NCI-H526 (cell line): ENCODE measurements at places on chromosomes 4 and X.

DNA sequence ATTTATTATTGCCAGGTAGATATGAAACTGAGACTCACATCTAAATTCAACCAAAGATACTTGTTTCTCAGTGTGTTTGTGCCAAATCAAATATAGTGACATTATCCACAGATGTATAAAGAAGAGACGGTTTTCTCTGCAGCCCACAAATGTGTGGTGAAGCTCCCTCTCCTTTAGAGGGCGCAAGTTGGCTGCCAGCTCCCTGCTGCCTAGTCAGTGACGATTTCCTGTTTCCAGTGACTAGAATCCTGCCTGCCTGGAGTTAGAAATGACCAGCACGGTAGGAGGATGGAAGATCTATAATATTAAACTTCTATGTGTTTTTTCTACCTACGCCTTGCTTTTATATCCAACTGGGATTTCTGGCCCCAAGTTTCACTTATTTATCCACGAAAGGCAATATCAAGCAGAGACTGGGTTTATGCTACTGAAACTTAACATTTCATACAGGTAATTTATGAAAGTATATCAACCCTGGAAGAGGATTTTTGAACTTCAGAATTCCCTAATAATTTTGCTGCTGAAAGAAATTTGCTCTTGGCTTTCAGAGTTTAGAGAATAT lies 1793.7 kb upstream of the TENM3 start:
- peak; percentile 37 for DNase-seq

- DNase-seq, result peak; percentile 64
These were observed 957 bp downstream of the TIMM17B start for GRCh38 chrX:48896611-48897011.

DNA sequence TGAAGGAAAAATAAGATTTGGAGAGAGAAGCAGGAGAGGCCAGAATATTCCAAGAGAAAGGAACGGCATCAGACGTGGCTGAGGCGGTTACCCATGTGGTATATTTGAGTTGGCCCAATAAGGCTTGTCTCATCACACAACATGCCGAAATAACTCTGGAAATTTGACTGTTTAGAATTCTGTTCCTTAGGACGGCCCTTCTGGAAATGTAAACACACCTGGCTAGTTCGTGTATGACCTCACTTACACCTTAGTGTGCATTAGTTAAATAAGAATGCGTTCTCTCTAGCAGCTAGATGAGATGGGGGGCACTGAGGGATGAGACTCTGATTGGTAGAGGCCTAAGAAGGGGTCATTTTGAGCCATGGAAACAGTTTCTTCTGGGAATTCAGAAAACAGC lies 33.2 kb upstream of the PLAC1 start:
- DNase-seq, result no peak

- no peak for DNase-seq
These were observed 113.2 kb downstream of the CRLF2 start for GRCh38 chrX:1099146-1099770.

GRCh38 chr4:24914460-24914859 lies 1.6 kb upstream of the CCDC149 start:
- no peak for DNase-seq

DNA sequence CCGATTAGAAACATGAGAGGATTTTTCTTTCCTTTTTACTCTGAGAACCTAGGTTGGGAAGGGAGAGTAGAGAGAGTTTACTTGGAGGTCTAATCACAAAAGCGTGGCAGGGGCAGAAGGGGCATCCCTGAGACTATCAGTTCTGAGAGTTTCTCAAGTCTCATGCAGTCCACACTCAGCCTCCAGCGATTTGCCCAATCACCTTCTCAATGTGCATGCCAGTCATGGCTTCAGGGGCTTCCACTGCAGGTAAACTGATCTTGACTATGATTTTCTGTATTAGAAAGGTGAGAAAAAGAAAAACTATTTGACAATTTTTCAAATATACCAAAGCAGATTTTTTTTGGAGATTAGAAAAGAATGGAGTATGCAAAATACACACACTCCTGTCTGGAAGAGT lies 617.1 kb upstream of the ZFP42 start:
- DNase-seq, result no peak

GRCh38 chrX:13373027-13373426 lies 53.2 kb upstream of the ATXN3L start:
- DNase-seq, result no peak

DNA sequence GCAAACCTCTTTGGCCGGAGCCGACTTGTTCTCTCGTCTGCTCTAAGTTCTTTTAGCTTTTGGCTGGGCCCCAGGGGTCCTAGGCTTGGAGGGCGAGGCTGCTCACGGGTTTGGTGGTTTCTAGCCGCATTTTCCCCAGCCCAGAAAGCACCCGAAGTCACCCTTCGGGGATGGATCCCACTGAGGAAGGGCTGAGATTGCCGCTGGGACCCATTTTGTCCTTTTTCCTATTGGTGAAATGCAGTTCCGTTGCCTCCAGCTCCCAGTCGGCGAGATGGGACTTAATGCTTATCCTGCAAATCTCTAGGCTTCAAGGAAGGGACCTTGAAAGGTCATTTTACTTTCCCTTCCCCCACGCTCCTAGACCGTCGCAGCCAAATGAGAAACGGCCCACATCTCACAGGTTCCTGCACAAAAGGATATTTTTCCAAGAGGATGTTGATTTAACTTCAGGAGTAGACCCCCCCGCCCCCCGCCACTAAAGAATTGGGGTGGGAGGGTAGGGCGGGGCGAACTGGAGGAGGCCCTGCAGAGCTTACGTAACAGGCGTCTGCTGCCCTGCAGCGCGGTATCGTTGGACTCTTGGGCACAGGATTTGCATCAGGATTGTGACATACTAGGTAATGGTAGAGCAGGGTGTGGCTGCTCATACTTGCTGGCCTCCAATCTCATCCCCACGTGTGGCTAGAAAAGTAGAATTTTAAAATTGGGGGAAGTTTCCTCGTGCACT lies 564 bp downstream of the PGK1 start:
- DNase-seq, result peak; percentile 65

GRCh38 chr4:65865489-65865888 lies 195.2 kb upstream of the EPHA5 start:
- DNase-seq, result peak; percentile 40

- no peak for DNase-seq
These were observed 8.0 kb upstream of the VAMP7 start for GRCh38 chrX:155873188-155873587.

GRCh38 chr4:168524006-168524405 lies 27.2 kb downstream of the PALLD start:
- no peak for DNase-seq

DNA sequence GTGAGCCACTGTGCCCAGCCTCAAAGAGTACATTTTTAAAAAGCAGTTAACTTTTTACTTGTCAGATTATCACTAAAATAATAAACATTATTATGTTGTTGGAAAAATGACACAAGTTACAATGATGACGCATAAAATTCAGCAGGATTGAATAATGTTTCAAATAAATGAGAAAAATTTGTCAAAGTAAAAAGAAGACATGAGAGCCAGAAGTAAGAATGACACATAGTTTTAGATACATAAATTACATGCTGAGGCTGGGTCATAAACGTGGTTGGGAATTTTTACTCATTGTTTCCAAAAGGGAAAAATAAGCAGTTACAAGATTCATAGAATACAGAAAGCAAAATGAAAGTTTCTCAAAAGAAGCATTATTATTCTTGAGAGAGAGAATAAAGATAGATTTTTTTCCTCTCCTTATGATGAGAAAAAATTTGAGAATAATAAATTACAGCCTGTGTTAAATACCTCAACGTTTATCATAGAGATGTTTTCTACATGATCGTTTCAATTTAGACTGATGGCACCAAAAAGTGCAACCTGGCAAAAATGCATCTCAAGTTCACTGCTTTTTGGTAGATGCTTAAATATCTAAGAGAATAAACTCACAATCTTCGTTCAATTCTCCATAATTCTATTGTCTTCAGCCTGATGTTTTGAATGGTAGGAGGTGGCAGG lies 40.4 kb downstream of the GUCY1B1 start:
- DNase-seq, result no peak

DNA sequence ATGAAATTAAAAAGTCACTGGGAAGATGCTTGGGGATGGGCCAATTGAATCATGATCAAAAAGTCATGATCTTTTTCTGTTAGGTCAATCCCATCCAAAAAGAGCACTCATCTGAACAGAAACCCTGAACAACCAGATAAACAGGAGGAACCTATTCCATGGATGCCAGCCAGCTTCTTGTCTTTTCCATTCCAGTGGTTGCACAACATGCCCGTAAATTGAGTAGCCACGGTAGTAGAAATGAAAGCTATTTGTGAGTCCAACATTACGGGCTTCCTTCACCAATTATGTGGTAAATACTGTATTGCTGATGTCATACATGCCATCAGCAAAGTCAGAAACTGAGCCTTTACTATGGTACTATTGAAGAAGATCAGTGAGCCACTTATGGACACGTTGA lies 982.4 kb upstream of the HS3ST1 start:
- no peak for DNase-seq

DNA sequence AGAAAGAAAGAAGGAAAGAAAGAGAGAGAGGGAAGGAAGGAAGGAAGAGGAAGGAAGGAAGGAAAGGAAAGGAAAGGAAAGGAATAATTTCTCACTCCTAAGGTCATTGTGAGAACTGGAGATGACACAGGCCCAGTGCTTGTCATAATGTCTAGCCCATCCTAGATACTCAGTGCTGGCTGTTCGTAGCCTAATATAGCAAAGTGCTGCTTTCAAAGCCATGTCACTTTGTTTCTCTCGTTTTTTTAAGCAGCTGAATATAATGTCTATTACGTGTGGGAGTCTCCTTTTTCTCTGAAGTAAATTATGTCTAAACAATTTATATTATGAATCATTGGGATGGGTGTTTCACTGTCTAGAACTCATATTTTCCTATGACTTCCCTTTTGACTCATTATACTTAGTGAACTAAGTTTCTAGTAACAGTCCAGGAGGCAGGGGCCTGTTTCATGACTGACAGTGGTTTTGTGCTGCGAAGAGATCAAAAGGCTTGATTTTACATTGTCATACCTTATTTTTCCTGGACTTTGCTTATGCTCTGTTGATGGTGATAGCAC lies 327.0 kb upstream of the ZFP42 start:
- DNase-seq, result no peak

- DNase-seq, result no peak
These were observed 240.5 kb upstream of the ANKRD50 start for GRCh38 chr4:124953061-124953460.

- peak; percentile 70 for DNase-seq
These were observed 479 bp downstream of the BRCC3 start for GRCh38 chrX:155071694-155072280.

DNA sequence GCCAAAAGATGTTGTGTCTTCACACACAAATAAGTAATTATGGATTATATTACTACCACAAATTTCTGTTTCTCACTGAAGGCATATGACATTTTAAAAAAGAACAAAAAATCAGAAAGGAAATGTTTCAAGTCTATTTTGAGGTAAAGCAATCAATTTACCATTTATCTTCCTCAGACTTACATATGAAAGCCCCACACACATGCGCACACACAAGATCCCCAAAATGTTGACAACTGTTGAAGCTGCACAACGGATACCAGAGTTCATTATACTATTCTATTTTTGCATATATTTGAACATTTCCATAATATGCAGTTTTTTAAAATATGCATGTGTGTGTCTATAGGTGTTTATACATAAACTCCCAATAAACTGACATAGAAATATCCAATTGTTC lies 2.7 kb downstream of the LRBA start:
- DNase-seq, result no peak

- DNase-seq, result no peak
These were observed 131.9 kb downstream of the SCLT1 start for GRCh38 chr4:128961405-128961804.

GRCh38 chrX:79268788-79269187 lies 98.3 kb downstream of the ITM2A start:
- DNase-seq, result no peak

DNA sequence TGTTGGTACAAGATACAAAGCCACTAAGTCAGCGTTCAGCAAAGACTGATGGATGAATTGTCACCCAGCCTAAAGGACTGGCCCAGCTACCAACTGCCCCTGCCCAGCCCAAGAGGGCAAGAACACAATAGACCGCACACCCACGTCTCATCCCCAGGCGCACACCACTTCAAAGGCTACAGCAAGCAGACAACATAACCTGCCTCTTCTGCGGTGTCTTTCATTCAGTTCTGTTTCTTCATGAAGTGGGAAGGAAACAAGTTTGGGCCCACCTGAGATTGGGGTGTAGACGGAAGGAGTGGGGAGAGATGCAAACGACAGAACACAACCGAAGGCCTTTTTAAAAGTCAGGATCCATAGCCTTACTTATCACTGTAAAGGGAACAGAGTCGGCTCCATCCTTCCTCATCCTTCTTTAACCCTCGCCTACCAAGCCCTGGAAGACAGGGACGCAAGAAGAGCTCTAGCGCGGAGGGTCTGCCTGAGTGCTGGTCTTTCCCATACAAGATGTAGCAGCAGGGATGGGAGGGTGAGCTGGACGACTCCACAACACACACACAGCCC lies 691 bp downstream of the SCARB2 start:
- DNase-seq, result no peak

- DNase-seq, result no peak
These were observed 64.7 kb upstream of the TNIP3 start for GRCh38 chr4:121228848-121229247.

DNA sequence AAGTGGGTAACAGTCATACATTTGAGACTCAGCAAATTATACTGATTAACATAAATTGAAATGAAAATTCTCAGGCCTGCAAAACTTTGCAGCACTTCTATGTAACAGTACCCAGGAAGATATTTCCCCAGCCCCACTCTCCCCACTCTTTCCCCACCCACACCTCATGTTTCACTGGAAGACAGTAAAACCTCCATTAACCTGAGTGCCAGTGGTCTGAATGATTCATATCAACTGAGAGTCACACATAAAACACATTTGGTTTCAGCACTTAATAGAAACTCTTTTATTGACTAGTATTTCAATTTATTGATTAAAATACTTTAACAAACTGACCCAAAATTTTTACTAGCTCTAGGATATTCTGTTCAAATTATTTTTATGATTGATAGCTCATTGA lies 6.9 kb downstream of the CXCL6 start:
- DNase-seq, result no peak

GRCh38 chr4:117545039-117545438 lies 459.7 kb upstream of the TRAM1L1 start:
- no peak for DNase-seq

GRCh38 chrX:121356850-121357171 lies 309.4 kb downstream of the GLUD2 start:
- no peak for DNase-seq

GRCh38 chr4:186915816-186916215 lies 192.2 kb upstream of the FAT1 start:
- DNase-seq, result no peak

DNA sequence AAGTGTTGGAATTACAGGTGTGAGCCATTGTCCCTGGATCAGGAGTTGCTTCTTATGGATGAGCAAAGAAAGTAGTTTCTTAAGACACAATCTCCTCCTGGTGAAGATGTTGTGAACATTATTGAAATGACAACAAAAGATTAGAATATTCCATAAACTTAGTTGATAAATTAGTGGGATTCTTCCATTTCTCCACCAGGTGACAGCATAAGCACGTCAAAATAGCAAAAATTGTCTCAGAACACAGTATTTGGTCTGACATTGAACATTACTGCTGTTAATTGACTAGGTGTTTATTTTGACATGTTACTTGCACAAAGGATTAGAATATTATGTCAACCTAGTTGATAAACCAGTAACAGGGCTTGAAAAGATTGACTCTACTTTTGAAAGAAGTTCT lies 21.6 kb downstream of the CLDN34 start:
- DNase-seq, result no peak
